Pulmonary artery endothelial cell (primary cell): ENCODE measurements at places on chromosomes 2 and 18. TPM values are rescaled to one million over a fixed set of nuclear protein-coding genes. Genes with fewer than 3 reads are reported as not detected.

Gene SGO2
- 7.0 and 18.2 TPM in 2 replicates for total RNA-seq

Gene SAG
- 0.07 TPM in 1 of 2 replicates, not detected in the other for total RNA-seq

Gene LRATD1
- 0.04 and 0.07 TPM in 2 replicates for total RNA-seq

Gene C2orf78
- total RNA-seq = not detected in 2 replicates

Gene DSC2
- total RNA-seq = under 0.01 and 0.13 TPM in 2 replicates

Gene CEBPZOS
- 11.1 and 12.5 TPM in 2 replicates for total RNA-seq

Gene IGFBP5
- 0.20 and 0.49 TPM in 2 replicates for total RNA-seq

Gene AMER3
- not detected in 2 replicates for total RNA-seq

Gene ADD2
- 2.6 and 4.6 TPM in 2 replicates for total RNA-seq

Gene MBD5
- total RNA-seq = 7.3 and 13.0 TPM in 2 replicates

Gene ST6GAL2
- total RNA-seq = not detected in 2 replicates

Gene DYNC1I2
- total RNA-seq = 152 and 171 TPM in 2 replicates

Gene WDR75
- 82.4 and 89.2 TPM in 2 replicates for total RNA-seq

Gene PLB1
- 0.46 and 0.81 TPM in 2 replicates for total RNA-seq

Gene BOLL
- total RNA-seq = not detected in 2 replicates
